Myocyte (in vitro differentiated cells): ENCODE measurements at places on chromosomes 3 and 15. TPM values are rescaled to one million over a fixed set of nuclear protein-coding genes. Genes with fewer than 3 reads are reported as not detected.

The C3orf80 gene
- total RNA-seq, result 0.21 and 0.83 TPM in 2 replicates

The IGF2BP2 gene
- total RNA-seq, result 48.5 and 56.2 TPM in 2 replicates

The SPINK8 gene
- total RNA-seq, result not detected in 2 replicates

The KIF15 gene
- total RNA-seq, result 0.47 and 1.2 TPM in 2 replicates

The CCR2 gene
- not detected in 2 replicates for total RNA-seq

The FMN1 gene
- total RNA-seq, result 20.8 and 26.6 TPM in 2 replicates

The TRIM42 gene
- not detected in 2 replicates for total RNA-seq

The TGFBR2 gene
- 102 and 106 TPM in 2 replicates for total RNA-seq

The PLSCR2 gene
- not detected in 2 replicates for total RNA-seq

The ZNF620 gene
- total RNA-seq, result 0.37 and 1.1 TPM in 2 replicates

The DLL4 gene
- total RNA-seq, result 0.13 TPM in 1 of 2 replicates, not detected in the other

The TBC1D23 gene
- total RNA-seq, result 57.4 and 59.9 TPM in 2 replicates

The MAP1A gene
- 332 and 364 TPM in 2 replicates for total RNA-seq

The CD200 gene
- 0.10 and 0.13 TPM in 2 replicates for total RNA-seq

The FGD5 gene
- not detected in 2 replicates for total RNA-seq

The TM2D3 gene
- 39.4 and 51.5 TPM in 2 replicates for total RNA-seq

The ST3GAL6 gene
- total RNA-seq, result 0.31 and 6.3 TPM in 2 replicates

The ATP2C1 gene
- total RNA-seq, result 50.0 and 55.6 TPM in 2 replicates

The CPNE9 gene
- not detected in 2 replicates for total RNA-seq

The GOLGA6L26 gene
- total RNA-seq, result not detected in 2 replicates

The FOXL2NB gene
- total RNA-seq, result 3.2 and 3.3 TPM in 2 replicates

The ADAMTSL3 gene
- 0.05 TPM in 1 of 2 replicates, not detected in the other for total RNA-seq

The CD276 gene
- total RNA-seq, result 77.8 and 202 TPM in 2 replicates

The DUOX1 gene
- total RNA-seq, result not detected in 2 replicates

The DPP8 gene
- 43.0 and 50.9 TPM in 2 replicates for total RNA-seq

The HIGD1A gene
- total RNA-seq, result 192 and 193 TPM in 2 replicates

The GABRG3 gene
- total RNA-seq, result not detected in 2 replicates

The SLC2A2 gene
- not detected in 2 replicates for total RNA-seq

The KLHL6 gene
- total RNA-seq, result not detected in 2 replicates

The GALNT15 gene
- total RNA-seq, result 0.91 and 1.3 TPM in 2 replicates

The RYR3 gene
- 0.05 and 0.11 TPM in 2 replicates for total RNA-seq

The CPA3 gene
- total RNA-seq, result 1.3 and 1.6 TPM in 2 replicates

The REC114 gene
- not detected in 2 replicates for total RNA-seq

The EFHB gene
- total RNA-seq, result 1.1 TPM in 1 of 2 replicates, not detected in the other

The CEP97 gene
- total RNA-seq, result 21.1 and 27.8 TPM in 2 replicates

The ISLR gene
- total RNA-seq, result 0.31 and 2.2 TPM in 2 replicates

The ITPKA gene
- total RNA-seq, result 6.2 and 10.7 TPM in 2 replicates

The ZNF662 gene
- 1.1 and 1.3 TPM in 2 replicates for total RNA-seq

The IGSF11 gene
- 0.10 and 0.27 TPM in 2 replicates for total RNA-seq

The COL6A5 gene
- total RNA-seq, result not detected in 2 replicates

The MME gene
- total RNA-seq, result 132 and 149 TPM in 2 replicates

The CPB1 gene
- 0.56 and 0.57 TPM in 2 replicates for total RNA-seq

The SPATA12 gene
- total RNA-seq, result 0.19 TPM in 1 of 2 replicates, not detected in the other
